ENCODE measurements at places on chromosomes 12 and 14. TPM values are rescaled to one million over a fixed set of nuclear protein-coding genes. Genes with fewer than 3 reads are reported as not detected.

DNA sequence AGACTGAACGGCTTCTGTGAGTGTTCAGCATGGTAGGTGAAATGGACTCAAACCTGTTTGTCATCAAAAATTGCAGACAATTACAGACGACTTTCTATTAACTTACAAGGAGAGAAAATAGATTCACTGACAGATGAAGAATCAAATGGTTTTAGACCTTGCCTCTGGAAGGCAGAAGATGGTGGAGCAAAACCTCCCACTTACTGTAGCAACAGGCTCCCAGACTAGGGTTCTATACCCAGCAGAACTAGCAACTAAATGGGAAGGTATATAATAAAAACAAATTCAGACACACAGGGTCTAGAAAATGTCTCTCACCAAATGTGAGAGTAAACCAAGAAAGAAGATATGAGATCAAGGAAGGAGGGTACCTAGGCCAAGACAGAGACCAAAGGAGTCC, 36.8 kb downstream of the RNF34 start:
- no peak for DNase-seq

DNA sequence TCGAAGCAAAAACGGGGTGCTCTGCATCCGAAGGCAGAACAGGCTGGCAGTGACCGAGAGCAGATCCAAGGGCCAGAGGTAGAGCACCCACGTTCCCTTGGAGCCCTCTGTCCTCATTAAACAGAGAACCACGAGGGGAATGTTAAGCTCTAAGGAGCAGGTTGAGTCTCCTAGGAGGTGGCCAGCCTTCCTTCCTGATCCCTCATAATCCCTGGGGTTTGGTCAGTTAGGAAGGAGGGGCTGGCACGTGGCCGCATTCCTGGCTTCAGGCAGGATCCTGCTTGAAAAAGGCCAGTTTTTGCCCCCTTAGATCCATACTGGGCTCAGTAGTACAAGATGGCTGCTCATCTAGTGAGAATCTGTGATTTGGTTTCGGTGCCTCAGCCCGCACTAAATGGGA, 57.2 kb downstream of the SLC24A4 start:
- no peak for DNase-seq

Gene TROAP
- total RNA-seq, result 50.1 TPM

Gene EGLN3
- 3.1 TPM for total RNA-seq

Gene ACTR6
- total RNA-seq, result 44.6 TPM

DNA sequence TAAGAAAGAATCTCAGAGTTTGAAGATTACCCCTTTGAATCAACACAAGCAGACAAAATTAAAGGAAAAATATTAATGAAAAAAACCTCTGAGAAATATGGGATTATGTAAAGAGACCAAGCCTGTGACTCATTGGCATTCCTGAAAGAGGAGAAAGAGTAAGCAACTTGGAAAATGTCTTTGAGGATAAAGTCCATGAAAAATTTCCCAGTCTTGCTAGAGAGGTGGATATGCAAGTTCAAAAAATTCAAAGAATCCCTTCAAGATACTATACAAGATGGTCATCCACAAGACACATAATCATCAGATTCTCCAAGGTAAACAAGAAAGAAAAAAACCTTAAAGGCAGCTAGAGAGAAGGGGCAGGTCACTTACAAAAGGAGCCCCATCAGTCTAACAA, 13.3 kb downstream of the SLCO1B1 start:
- no peak for DNase-seq

- no peak for DNase-seq
Observed at GRCh38 chr14:92717571-92718042, 30.8 kb downstream of the LGMN start.

- DNase-seq, result no peak
Observed at GRCh38 chr12:14849661-14850060, 6.3 kb upstream of the ART4 start.

Gene CISTR
- total RNA-seq, result not detected

Gene MGP
- total RNA-seq, result not detected

- DNase-seq, result no peak
Observed at GRCh38 chr12:51028813-51029150, 2.6 kb upstream of the SLC11A2 start.

- DNase-seq, result no peak
Observed at GRCh38 chr14:100188392-100189030, 29.1 kb upstream of the DEGS2 start.

- DNase-seq, result no peak
Observed at GRCh38 chr14:49623387-49623786, 2.8 kb downstream of the MGAT2 start.

DNA sequence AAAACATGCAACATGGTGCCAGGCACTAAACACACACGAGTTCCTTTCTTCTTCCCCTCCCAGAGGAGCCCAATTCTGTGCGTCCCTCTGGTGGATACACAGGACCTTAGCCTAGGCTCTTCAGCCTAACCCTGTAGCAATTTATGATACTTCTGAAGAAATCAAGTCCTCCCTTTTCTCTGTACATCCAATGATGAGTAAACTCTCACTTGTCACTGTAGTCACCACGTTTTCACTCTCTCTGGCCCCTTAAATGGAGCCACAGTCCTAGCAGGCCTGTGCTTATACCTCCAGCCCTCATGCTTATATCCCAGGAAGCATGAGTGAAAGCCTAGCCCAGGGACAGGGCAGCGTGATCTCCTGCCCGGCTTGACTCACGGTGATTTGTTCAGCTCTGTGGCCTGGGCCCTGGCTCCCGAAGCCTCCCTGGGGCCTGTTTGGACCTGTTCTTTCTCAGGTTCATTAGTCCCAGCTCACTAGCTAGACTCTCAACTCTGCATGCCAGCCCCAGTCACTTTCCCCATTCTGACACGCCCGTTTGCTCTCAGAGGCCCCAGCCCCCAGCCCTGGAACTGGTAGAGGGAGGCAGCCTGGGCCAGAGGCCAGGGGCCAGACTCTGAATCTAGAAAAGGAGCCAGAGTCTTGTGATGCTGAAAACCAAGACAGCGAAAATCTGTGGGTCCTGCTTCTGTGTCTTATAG, 24.1 kb upstream of the PLEKHG3 start:
- DNase-seq, result no peak

DNA sequence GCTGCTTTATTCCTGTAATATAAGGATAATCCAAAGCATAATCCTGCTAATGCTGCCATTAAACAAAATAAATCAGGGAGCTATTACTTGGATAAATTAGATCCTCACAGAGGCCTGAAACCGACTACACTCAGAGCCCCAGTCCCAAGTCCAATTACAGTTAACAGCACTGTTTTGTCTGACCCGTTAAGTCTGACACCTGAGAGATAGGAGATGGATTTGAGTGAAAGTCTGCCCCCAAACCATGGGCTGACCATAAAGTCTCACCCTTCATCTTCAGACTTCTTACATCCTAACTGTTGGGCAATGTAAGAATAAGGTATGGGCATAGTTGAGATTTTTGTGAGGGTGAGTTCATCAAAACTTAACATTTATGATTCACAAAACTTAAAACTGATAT, 181.7 kb downstream of the PLCZ1 start:
- DNase-seq, result no peak

Gene FOXM1
- 66.4 TPM for total RNA-seq

DNA sequence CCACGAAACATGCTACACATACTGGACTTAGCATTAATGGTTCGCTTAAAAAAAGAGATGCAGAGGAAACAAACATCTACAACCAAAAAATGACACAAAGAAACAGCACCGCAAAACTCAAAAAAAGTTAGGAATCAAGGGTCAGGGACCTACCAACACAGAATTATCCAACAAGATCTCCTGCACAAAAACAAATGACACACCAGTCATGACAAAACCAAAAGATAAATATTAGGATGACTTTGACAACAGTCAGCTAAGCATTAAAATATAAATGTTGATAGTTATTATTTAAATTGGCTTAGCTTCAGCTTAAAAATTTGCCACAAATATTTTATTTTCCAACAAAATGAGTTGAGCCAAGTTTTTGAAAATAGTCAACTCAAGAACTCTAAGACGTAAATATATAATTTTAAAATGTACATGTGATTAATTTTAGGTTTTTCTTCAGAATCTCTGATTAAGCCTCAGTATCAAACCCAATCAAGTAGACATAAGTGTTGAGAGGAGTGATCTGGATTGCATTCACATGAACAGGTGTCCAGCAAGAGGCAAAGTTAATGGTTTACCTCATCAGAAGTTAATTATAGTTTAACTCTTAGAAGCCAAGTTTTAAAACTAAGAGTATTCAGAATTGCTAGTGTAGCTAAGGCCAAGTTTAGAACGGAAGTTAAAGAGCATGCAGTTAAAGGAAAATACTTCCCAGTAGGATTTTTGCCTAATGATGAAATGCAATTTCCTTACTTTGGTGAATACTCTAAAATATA, 79.9 kb downstream of the HEATR5A start:
- DNase-seq, result no peak

- no peak for DNase-seq
Observed at GRCh38 chr12:54572881-54573280, 15.6 kb downstream of the PPP1R1A start.

- no peak for DNase-seq
Observed at GRCh38 chr14:95432144-95433093, 84.0 kb downstream of the SYNE3 start.

DNA sequence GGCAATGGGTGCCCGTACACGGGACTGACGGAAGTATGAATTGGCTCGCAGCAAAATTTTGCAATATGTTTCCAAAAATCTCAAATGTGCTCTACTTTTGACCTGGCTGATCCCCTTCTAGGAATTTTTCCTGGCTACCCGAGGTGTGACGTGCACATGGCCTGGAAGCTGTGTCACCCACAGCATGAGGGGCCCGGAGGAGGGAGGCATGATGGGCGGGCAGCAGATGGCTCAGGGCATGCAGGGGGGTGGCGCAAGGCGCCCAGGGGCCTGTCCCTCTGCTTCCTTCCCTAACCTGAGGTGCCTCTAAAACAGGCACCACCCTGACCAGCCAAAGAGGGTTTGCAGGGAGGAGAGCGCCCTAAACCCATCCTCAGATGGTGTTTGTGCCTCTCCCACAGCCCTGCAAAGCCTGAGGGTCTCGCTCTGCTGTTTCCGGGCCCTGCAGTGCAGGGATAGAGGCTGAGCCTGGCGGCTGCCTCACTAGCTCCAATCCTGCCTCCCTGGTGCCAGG, 6.7 kb downstream of the GPR132 start:
- DNase-seq, result no peak

- DNase-seq, result peak; percentile 55
Observed at GRCh38 chr14:61153431-61153830, 127.7 kb downstream of the TMEM30B start.

- no peak for DNase-seq
Observed at GRCh38 chr12:69466867-69467266, 3.3 kb upstream of the FRS2 start.

DNA sequence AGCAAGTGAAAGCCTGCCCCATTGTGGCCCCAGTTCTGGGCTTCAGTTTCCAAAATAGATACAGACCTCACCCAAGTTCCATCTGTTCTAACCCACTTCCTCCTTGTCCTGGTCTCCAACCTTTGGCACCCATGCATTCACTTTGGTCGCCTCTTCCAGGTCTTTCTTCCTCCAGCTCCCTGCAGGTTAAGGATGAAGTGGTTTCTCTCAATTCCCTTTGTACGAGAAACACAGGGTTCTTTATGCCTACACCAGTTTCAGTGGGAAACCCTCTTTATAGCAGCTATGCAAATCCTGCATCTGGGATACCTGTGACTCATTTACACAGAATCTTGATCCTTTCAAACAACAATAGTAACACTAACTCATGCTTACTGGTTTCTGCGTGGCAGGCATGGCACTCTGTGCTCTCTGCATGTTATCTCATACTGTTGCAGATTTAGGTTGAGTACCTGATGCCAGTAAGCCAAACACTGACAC, 110.6 kb upstream of the AMIGO2 start:
- peak; percentile 35 for DNase-seq

- no peak for DNase-seq
Observed at GRCh38 chr14:56686416-56686815, 106.8 kb downstream of the TMEM260 start.

DNA sequence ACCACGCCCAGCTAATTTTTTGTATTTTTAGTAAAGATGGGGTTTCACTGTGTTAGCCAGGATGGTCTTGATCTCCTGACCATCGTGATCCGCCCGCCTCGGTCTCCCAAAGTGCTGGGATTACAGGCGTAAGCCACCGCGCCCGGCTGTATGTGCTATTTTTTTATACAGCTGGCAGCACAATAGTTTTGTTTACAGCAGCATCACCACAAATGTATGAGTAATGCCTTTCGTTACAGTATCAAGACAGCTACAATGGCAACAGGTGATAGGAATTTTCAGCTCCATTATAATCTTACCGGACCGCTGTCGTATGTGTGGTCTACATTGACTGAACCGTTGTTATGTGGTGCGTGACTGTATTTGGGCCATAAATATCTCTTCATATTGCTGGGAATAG, 11.6 kb upstream of the MDM2 start:
- peak; percentile 96 for DNase-seq
